T-helper 17 cell (primary cell): ENCODE measurements at places on chromosomes 6 and 20. TPM values are rescaled to one million over a fixed set of nuclear protein-coding genes. Genes with fewer than 3 reads are reported as not detected.

DNA sequence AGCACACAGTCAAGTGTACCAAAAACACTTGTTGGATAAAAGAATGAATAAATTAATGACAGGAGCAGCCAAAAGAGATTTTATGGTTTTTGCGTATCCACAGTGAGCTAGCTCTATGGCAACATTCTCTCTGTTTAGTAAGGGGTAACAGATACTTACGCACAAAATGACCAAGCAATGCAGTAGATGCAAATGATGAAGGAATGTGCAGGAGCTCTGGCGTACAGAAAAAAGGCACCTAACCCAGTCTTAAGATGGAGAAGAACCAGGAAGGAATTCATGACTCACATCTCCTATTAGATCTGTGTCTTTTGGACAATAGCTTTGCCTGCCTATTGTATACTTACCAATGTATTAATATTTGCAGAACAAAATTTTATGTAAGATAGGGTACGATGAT is 191.9 kb upstream of the PREP start:
- DNase-seq: no peak
- H3K36me3 ChIP-seq: peaks cover 2% of the 10 kb centered on the region
- H3K27me3 ChIP-seq: no peaks in the 10 kb centered on the region
- peaks cover 20% of the 10 kb centered on the region for H3K4me1 ChIP-seq

DNA sequence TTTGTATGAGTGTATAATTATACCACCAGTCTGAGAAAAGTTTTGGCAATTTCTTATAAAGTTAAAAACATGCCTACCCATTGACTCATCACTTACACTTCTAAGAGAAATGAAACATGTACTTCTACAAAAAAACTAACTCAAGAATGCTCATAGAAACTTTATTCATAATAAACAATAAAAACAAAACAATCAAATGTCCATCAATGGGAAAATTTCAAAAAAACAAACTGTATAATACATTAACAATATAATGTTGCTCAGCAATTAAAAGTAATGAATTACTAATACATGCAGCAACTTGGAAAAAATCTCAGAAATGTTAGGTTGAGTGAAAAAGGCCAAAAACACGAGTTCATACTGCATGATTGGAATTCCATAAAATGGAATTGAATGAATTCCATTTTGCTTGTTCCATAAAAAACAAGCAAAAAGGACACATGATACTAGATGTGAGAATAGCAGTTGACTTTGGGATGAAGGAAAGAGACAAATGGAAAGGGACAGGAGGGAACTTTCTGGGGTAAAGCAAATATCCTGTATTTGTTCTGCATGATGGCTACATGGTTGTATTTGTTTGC is 726.6 kb downstream of the RFPL4B start:
- DNase-seq: no peak
- H3K27me3 ChIP-seq: no peaks in the 10 kb centered on the region
- no peaks in the 10 kb centered on the region for H3K36me3 ChIP-seq
- H3K4me3 ChIP-seq: no peak overlapping the region

DNA sequence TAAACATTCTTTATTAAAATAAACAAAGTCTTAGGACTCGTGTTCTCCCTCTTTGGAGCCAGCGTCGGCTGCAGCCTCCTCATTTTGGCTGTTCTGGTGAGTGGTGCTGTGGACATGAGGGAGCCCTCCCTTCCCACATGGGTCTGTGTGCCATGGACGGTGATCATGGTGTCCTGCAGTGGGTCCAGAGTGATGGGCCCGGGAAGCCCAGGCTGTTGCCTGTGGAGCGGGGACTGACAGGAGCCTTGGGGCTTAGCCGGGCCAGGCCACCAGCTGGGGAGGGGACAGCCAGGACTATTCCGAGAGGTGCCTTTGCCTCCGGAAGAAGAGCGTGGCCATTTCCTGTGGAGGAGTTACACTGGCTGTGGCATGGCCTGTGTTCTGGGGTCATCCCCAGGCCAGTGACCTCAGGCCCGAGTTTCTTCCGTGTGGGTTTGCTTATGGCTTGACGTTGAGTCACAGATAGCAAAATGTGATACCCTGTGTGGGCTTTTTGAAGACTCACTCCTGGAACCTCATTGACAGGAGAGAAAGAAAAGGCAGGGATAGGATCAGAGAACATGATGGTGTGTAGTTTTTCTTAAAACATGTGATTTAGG is 153.4 kb downstream of the DTNBP1 start:
- H3K27ac ChIP-seq: no peak overlapping the region
- peaks cover 7% of the 10 kb centered on the region for H3K4me1 ChIP-seq
- peaks cover 8% of the 10 kb centered on the region for H3K36me3 ChIP-seq
- no peaks in the 10 kb centered on the region for H3K27me3 ChIP-seq
- H3K4me3 ChIP-seq: no peak overlapping the region

DNA sequence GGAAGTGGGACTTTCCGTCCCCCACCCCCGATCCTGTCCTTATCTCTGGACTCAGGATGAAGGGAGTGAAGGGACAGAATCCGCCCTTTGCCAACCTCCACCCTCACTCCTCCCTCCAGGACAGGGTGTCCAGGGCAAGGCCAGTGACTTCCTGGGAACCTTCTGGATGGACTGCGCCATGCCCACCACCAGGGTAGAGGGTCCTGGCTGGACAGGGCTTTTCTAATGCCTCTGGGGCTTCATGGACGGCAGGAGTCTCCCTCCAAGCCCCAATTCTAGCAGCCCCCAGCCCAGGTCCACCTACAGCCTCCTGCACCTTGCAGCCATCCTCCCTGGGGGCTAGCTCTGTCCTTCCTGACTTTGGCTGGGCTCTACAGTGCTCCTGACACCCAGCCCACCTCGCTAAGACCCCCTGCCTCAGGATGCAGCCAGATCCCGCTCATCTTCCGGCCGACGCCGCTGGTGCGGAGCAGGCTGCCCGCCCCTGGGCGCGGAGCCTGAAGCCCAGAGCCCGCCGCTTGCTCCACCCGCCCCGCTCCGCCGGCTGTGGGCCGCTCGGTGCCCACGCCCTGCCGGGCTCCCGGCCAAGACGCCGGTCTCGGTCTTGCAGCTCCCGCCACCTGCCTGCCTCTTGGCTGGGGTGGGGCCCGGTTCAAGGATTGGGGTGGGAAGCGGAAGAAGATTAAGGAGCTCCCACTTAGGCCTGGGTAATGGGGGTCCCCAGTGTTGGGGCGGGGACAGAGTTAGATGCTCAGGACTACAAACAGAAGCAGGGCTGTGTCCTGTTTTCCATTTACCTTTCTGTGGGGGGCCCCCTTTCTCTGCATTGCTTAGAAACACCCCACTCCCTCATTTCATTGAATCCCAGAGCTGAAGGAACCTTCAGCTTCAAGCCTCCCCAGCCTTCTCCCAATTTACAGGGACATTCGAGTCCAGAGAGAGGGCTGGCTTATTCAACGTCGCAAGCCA is 72.8 kb downstream of the MDGA1 start:
- H3K36me3 ChIP-seq: peaks cover 2% of the 10 kb centered on the region
- H3K4me1 ChIP-seq: peaks cover 27% of the 10 kb centered on the region
- peak; percentile 18 for DNase-seq
- H3K27me3 ChIP-seq: peaks cover 21% of the 10 kb centered on the region

- peaks cover 6% of the 10 kb centered on the region for H3K36me3 ChIP-seq
- no peak for DNase-seq
- H3K4me1 ChIP-seq: peaks cover 14% of the 10 kb centered on the region
- H3K4me3 ChIP-seq: peak overlapping the region; percentile 19
- no peak overlapping the region for H3K27ac ChIP-seq
Observed at GRCh38 chr6:108159981-108160380, 5.8 kb upstream of the NR2E1 start.

DNA sequence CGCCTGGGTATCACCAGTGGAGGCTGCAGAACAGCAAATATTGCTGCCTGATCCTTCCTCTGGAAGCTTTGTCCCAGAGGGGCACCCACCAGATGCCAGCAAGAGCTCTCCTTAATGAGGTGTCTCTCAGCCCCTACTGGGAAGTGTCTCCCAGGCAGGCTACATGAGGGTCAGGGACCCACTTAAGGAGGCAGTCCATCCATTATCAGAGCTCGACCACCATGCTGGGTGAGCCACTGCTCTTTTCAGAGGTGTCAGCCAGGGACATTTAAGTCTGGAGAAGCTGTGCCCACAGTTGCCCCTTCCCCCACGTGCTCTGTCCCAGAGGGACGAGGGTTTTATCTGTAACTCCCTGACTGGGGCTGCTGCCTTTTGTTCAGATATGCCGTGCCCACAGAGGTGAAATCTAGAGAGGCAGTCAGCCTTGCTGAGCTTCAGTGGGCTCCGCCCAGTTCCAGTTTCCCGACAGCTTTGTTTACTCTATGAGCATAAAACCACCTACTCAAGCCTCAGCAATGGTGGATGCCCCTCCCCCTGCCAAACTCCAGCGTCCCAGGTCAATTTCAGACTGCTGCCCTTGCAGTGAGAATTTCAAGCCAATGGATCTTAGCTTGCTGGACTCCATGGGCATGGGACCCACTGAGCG is 25.9 kb upstream of the AIG1 start:
- DNase-seq: no peak
- no peak overlapping the region for H3K4me3 ChIP-seq
- peaks cover 20% of the 10 kb centered on the region for H3K27me3 ChIP-seq
- no peak overlapping the region for H3K27ac ChIP-seq

GRCh38 chr20:59829054-59829785 is 104.2 kb downstream of the SYCP2 start:
- DNase-seq: no peak
- H3K4me1 ChIP-seq: peaks cover 5% of the 10 kb centered on the region
- peaks cover 7% of the 10 kb centered on the region for H3K36me3 ChIP-seq
- H3K27me3 ChIP-seq: peaks cover 64% of the 10 kb centered on the region
- H3K27ac ChIP-seq: no peak overlapping the region

DNA sequence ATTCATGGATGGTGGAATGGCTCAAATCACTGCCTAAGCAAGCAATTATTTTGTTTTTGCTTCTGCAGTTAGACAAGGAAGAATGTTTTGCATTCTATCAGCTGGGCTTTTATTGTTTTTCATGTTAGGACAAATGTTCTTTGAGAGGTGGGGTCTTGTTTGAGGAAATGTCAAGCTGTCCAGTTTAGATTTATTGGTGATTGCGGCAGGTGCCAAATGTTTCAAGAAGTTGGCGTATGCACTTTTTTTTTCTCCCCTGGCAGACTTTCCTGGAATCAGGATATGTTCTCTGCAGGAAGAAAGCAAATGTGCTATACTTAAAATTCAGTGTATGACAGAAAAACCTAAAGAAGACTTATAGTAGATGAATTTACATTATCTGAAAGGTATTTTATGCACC is 81.0 kb upstream of the JAG1 start:
- H3K36me3 ChIP-seq: peaks cover 2% of the 10 kb centered on the region
- no peaks in the 10 kb centered on the region for H3K4me1 ChIP-seq
- H3K4me3 ChIP-seq: no peak overlapping the region
- H3K27me3 ChIP-seq: peaks cover 8% of the 10 kb centered on the region

GRCh38 chr6:15430931-15431405 is 185.1 kb downstream of the JARID2 start:
- H3K4me3 ChIP-seq: no peak overlapping the region
- no peaks in the 10 kb centered on the region for H3K36me3 ChIP-seq
- H3K27ac ChIP-seq: no peak overlapping the region
- H3K27me3 ChIP-seq: no peaks in the 10 kb centered on the region
- DNase-seq: no peak
- peaks cover 53% of the 10 kb centered on the region for H3K4me1 ChIP-seq

- H3K36me3 ChIP-seq: no peaks in the 10 kb centered on the region
- DNase-seq: no peak
- no peak overlapping the region for H3K27ac ChIP-seq
- no peak overlapping the region for H3K4me3 ChIP-seq
- no peaks in the 10 kb centered on the region for H3K27me3 ChIP-seq
- H3K4me1 ChIP-seq: peaks cover 3% of the 10 kb centered on the region
Observed at GRCh38 chr20:34337544-34337943, 25.5 kb upstream of the ITCH start.

GRCh38 chr6:5960456-5960855 is 46.3 kb downstream of the NRN1 start:
- peaks cover 2% of the 10 kb centered on the region for H3K36me3 ChIP-seq
- peaks cover 29% of the 10 kb centered on the region for H3K27me3 ChIP-seq
- no peak overlapping the region for H3K27ac ChIP-seq
- H3K4me3 ChIP-seq: no peak overlapping the region
- H3K4me1 ChIP-seq: no peaks in the 10 kb centered on the region

DNA sequence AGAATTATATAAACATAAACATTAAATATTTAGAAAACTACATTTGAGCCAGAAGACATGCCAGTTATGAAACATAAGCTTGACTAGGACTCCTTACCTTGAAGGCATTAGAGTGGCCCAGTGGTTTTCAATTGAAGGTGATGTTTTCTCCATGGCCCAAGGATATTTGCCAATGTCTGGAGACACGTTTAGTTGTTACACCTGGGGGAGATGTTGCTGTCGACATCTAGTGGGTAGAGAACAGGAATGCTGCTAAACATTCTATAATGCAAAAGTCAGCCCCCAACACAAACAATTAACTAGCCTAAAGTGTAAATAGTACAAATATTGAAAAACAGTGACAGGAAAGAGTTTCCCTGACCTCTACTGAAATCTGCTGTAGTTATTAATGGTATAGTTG is 200.9 kb upstream of the HS3ST5 start:
- H3K36me3 ChIP-seq: no peaks in the 10 kb centered on the region
- no peaks in the 10 kb centered on the region for H3K27me3 ChIP-seq
- no peak overlapping the region for H3K4me3 ChIP-seq

DNA sequence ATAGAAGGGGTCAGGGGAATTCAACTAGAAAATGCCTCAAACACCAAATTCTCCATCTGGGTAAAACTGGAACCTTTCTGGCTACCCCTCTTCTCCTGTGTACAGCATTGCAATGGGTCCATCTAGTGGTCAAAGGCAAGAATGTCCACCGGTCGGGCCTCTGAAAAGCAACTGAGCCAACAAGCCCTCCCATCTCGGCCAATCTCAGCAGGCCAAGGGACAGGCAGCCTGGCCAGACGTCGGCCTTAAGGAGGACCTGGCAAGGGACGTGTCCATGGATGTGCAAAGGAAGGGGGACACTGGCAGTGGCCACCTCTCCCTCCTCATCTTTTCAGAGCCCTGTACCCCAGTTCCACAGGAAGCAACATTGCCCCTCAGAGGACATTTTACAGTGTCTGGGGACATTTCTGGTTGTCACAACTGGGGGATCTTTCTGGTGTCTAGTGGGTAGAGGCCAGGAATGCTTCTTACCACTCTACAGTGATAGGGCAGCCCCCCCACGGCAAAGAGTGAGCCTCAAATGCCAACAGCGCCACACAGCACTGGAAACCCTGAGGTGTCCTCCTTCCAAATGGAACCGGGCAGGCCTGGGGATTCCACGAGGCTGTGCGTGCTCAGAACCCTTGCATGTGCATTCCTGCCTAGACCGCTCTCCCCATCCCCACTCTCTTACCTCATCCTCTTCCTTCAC is 99.8 kb upstream of the FOXA2 start:
- no peak overlapping the region for H3K27ac ChIP-seq
- H3K27me3 ChIP-seq: peaks cover 11% of the 10 kb centered on the region
- DNase-seq: no peak
- H3K4me1 ChIP-seq: no peaks in the 10 kb centered on the region
- peaks cover 2% of the 10 kb centered on the region for H3K36me3 ChIP-seq

GRCh38 chr6:5632348-5632935 is 371.1 kb downstream of the FARS2 start:
- peaks cover 3% of the 10 kb centered on the region for H3K36me3 ChIP-seq
- no peak overlapping the region for H3K4me3 ChIP-seq
- H3K27ac ChIP-seq: peak overlapping the region; percentile 53
- H3K4me1 ChIP-seq: peaks cover 11% of the 10 kb centered on the region
- no peaks in the 10 kb centered on the region for H3K27me3 ChIP-seq
- DNase-seq: no peak

The RAMACL gene
- total RNA-seq: 0.82 TPM

The SAMD5 gene
- not detected for total RNA-seq

The RNF144B gene
- 2.3 TPM for total RNA-seq

The FHL5 gene
- total RNA-seq: not detected

The JPH2 gene
- not detected for total RNA-seq

The KHDRBS2 gene
- 0.50 TPM for total RNA-seq
